ENCODE measurements at places on chromosomes 7 and 10. TPM values are rescaled to one million over a fixed set of nuclear protein-coding genes. Genes with fewer than 3 reads are reported as not detected.

DNA sequence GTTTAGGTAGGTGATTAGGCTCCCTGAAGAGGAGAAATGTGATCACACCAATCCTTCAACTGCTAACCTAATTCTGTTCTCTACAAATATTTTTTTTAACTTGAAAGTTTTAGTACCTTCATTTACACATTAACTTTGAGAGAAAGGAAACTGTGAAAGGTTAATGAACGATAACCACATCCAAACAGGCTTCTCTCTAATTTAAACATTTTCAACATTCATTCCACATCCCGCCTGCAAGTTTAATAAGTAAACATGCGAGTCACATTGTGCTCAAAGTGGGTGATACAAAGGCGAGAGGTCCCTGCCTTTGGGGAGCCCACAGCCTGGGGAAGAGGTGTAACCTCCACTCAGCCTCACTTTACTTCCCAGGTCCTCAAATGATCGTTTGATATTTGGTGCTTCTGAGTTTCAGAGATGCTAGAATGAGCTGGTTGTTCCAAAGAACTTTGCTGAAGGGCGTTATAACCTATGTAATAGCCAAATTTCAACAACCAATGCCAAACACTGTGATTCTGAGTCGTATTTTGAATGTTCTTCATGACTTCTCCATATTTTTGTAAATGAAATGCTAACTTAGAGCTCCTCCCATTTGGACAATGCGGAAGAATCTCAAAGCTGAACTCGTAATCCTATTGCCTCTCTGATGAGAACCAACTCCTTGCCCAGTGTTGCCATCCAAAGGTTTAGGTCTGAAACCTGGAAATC, 47.5 kb downstream of the DENND2A start:
- no peak for DNase-seq

GRCh38 chr10:91901784-91902677, 7.3 kb downstream of the FGFBP3 start:
- no peak for DNase-seq

- no peak for DNase-seq
These were observed 692 bp downstream of the NEURL1 start for GRCh38 chr10:103493916-103494877.

DNA sequence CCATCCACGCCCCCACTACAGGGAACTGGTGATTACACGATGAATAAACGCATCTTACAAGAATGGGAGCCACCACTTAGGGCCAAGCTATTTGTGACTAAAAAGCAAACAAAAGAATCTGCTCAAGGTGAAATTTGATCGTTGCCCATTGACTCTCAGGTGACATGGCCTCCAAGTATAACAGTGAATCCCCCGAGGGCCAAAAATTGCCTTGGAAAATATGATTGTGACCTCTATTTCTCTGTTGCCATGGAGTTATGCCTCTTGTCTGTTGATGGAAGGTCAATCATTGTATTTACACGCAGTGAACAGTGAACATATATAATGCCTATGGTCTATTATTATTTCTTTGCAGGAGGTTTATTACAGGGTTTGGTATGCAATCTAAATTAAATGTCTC, 282.3 kb downstream of the KLF6 start:
- no peak for DNase-seq

- no peak for DNase-seq
These were observed 588.0 kb downstream of the CALN1 start for GRCh38 chr7:71824006-71824760.

GRCh38 chr10:128713471-128713870, 587.2 kb upstream of the MKI67 start:
- no peak for DNase-seq

GRCh38 chr7:99949645-99950228, 20.3 kb upstream of the GJC3 start:
- DNase-seq = no peak

DNA sequence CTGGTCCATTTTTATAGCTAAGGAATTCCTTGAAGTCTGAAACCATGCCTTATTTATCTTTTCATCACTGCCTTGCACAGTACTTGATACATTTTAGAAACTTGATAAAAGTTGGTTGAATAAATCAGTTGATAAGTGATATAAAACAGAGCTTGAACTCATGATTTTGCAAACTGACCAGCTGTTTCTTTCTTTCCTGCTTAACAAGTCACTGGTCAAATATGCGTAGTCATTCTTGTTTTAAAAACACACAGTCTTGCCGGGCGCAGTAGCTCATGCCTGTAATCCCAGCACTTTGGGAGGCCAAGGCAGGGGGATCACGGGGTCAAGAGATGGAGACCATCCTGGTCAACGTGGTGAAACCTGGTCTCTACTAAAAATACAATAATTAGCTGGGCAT, 6.3 kb downstream of the TPST1 start:
- DNase-seq = no peak

DNA sequence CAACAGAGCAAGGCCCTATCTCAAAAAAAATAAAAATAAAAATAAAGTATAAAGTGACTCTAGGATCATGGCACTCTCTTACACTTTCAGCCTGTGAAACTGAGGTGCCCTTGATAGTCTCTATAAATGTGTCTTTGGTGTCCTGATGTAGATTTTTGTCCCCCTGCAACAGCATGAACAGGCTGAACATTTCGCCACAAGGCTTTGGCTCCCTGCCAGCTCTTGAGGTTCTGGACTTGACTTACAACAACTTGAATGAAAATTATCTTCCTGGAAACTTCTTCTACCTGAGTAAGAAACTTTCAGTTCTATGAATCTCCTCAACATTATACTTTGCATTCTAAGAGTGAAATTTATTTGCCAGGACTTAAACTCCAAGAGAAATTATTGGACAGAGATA, 48.1 kb upstream of the BMS1 start:
- no peak for DNase-seq

- DNase-seq = no peak
These were observed 53.1 kb downstream of the TEX36 start for GRCh38 chr10:125629758-125630376.

GRCh38 chr10:43885842-43886241, 237.2 kb upstream of the ZNF32 start:
- no peak for DNase-seq

DNA sequence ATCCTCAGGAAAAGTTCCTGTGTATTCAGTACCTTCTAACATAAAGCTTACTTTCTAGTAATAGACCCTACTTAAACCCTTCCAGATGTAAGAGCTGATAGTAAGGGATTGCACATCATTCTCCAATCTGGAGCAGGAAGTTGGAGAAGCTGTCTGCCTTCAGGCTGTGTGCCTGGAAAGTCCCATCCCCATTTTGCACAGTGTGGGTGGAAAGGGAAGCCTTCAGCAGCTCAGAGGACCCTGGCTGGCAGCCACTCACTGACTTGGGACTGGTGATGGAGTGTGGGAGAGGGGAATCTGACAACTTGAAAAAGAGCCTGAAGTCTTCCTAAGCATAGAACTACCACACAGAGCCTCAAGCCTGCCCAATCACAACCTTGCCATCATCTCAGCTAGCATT, 164.1 kb upstream of the ADO start:
- no peak for DNase-seq

DNA sequence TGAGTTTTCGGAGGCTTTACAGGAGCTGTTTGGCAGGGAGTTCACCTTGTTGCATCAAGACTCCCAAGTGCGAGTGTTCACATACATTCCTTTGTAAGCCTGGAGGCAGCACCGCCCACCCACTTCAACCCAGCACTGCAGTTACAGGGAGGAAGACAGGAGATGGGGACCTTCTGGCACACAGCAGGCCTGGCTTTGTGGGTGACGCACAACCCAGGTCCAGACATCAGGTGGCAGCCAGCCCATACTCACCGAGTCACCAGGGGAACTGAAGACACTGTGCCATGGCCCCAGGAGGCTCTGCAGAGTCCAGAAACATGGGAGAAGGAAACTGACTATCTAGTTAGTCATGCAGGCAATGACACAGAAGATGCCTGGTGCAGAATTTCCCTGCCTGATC, 305.9 kb upstream of the RNF32 start:
- DNase-seq = no peak

Gene SPDYE2B
- not detected for total RNA-seq

Gene KNDC1
- 0.36 TPM for total RNA-seq

Gene HYAL4
- total RNA-seq = not detected

Gene TRA2A
- 98.7 TPM for total RNA-seq

Gene PSD
- total RNA-seq = 0.16 TPM

Gene CREB5
- 57.1 TPM for total RNA-seq

Gene NKX6-2
- total RNA-seq = not detected

Gene IFIT1B
- 0.16 TPM for total RNA-seq

Gene CNPY1
- not detected for total RNA-seq

Gene WNT2
- total RNA-seq = 4.7 TPM
